ENCODE measurements at places on chromosomes 13 and 19. TPM values are rescaled to one million over a fixed set of nuclear protein-coding genes. Genes with fewer than 3 reads are reported as not detected.

Gene GTF2F1
- 56.1 TPM for polyA plus RNA-seq

Gene VSIG10L
- 0.60 TPM for polyA plus RNA-seq

Gene CPB2
- not detected for polyA plus RNA-seq

Gene ZNF534
- not detected for polyA plus RNA-seq

Gene CBLC
- 39.4 TPM for polyA plus RNA-seq

Gene HAUS8
- 15.6 TPM for polyA plus RNA-seq
